ENCODE measurements at places on chromosomes 16 and 17. TPM values are rescaled to one million over a fixed set of nuclear protein-coding genes. Genes with fewer than 3 reads are reported as not detected.

The ABCC6 gene
- polyA plus RNA-seq, result not detected

The MMP2 gene
- 54.5 TPM for polyA plus RNA-seq

The SLC5A11 gene
- polyA plus RNA-seq, result 0.07 TPM

The PYDC1 gene
- not detected for polyA plus RNA-seq

The MYOCD gene
- not detected for polyA plus RNA-seq

The HS3ST6 gene
- not detected for polyA plus RNA-seq

The TBC1D3B gene
- polyA plus RNA-seq, result 0.71 TPM

The TBC1D3K gene
- not detected for polyA plus RNA-seq

The PPP4C gene
- 167 TPM for polyA plus RNA-seq

The SPOP gene
- polyA plus RNA-seq, result 26.0 TPM

The PIK3R6 gene
- 0.02 TPM for polyA plus RNA-seq

The SYNGR3 gene
- polyA plus RNA-seq, result 0.30 TPM

The CD79B gene
- 0.07 TPM for polyA plus RNA-seq

All from keratinocyte (primary cell).